ENCODE measurements at places on chromosomes 16 and 17.
A peak's percentile ranks its signal among the peaks of the same experiment; 100 is the strongest.

DNA sequence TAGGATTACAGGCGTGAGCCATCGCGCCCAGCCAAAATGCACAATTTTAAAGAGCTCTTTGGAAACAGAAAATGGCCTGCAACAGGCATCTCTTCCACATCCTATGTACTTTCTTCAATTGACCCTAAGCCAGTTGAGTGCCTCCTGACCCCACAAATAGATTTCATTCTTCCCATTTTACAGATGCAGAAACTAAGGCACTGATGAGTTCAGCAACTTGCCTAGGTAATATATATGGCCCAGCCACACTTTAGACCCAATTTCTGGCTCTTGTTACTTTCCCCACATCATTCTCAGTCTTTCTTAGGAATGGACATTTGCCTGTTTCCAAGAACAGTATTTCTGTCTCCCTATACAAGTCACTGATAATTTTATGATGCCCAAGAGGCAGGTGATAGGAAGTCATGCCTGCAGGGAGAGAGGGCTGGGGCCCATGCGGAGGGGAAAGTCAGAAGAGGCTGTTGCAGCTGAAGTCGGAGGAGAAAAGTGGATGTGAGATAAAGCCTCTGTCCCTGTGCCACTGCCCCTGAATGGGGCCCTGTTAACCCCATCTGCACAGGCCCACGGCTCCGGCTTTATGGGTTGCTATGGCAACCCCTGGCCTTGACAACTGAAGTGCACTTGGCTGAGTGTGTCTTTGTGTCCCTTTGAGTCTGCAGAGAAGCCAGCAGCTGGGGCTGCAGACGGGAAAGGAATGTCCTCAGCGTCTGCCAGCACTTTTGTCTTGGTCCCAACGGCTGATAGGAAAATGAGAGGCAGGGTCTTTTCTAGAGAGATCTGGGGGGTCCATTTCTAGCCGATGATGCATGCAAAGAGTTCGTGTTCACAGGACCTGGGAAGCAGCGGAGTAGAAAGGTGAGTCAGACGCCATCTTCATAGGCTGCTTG lies 45.9 kb downstream of the ABAT start:
- DNase-seq, result peak; percentile 78

DNA sequence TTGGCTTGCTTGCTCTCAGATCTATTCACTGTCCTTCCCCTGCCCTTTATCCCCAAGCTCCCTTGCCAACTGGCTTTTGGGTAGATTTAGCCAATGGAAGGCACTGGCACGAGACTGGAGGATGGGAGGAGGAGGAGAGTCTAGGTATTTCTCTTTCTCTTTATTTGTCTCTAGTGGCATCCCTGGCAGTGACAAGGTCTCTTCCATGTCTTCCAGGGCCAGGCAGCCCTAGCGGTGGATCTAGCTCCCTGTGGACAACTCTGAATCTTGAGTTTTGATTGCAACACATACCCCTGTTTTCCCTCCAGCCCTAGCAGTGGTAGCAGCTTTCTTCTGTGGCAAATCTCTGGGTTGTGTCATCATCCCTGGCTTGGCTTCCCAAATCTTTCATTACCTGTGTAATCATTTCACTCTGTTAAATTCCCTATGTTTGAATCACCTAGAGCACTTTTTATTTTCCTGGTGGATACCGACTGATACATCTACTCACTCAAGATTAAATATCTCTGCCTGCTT lies 171.1 kb upstream of the IRX6 start:
- no peak for DNase-seq

GRCh38 chr16:65012357-65012756 lies 109.5 kb downstream of the CDH11 start:
- DNase-seq, result no peak

GRCh38 chr16:51061328-51061727 lies 89.7 kb downstream of the SALL1 start:
- DNase-seq, result no peak

- DNase-seq, result no peak
Measured at GRCh38 chr17:76740329-76741118, 2.6 kb downstream of the MFSD11 start.

DNA sequence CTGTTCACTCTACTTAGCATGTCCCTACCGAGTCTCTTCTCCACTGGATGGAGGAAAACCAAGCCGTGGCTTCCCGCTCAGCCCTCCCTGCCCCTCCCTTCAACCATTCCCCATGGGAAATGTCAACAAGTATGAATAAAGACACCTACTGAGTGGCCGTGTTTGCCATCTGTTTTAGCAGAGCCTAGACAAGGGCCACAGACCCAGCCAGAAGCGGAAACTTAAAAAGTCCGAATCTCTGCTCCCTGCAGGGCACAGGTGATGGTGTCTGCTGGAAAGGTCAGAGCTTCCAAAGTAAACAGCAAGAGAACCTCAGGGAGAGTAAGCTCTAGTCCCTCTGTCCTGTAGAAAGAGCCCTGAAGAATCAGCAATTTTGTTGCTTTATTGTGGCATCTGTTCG lies 2.8 kb upstream of the LPCAT2 start:
- no peak for DNase-seq

DNA sequence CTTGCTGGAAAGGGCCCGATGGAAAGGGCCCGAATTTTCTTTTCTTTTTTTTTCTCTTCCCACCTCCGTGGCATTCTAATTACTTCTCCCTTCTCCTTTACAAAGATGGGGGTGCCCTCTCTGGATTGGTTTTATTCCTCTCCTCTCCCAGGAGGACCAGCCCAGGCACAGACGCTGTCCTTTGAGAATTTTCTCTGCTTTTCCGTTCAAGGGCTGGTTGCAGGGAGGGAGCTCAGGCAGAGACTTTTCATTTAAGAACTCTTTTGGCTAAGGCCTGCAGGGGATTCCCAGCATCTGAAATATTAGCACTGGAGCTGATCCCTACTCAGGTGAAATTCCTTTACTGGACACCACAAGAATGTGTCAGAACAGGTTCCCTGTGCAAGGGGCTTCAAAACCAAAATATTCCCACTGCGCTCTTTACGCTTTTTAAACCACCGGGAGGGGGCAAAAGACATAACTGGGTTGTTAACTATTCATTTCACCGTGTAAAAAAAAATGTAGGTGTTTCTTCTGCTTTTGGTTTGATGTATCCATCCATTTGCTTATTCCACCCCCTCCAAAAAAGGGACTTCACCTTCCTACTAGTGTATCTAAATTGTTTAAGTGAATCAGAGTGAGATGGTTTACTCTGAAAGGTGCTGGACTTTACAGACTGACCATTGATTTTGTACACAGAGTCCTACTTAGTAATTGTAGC lies 1.4 kb downstream of the NFAT5 start:
- DNase-seq, result no peak

All from hindlimb muscle (tissue), 1 donor.